ENCODE measurements at places on chromosomes 11 and 22.

DNA sequence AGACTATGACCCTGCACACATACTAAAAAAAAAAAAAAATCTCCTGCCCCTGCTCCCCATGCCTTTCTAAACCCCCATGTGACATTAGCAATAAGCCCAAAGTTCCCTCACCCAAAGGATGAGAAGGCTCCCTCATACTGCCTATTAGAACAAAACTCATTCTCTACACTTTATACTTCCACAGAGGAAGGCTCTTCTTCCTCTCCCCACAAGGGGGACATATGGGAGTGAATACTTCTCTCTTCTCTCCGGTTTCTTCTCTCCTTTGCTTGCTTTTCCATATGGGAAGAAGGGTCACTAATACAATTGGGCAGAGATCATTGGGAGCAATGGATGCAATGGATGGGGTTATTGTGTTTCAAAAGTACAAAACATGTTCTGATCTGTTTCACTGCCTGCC is 3.3 kb downstream of the OR52L1 start:
- DNase-seq = no peak

DNA sequence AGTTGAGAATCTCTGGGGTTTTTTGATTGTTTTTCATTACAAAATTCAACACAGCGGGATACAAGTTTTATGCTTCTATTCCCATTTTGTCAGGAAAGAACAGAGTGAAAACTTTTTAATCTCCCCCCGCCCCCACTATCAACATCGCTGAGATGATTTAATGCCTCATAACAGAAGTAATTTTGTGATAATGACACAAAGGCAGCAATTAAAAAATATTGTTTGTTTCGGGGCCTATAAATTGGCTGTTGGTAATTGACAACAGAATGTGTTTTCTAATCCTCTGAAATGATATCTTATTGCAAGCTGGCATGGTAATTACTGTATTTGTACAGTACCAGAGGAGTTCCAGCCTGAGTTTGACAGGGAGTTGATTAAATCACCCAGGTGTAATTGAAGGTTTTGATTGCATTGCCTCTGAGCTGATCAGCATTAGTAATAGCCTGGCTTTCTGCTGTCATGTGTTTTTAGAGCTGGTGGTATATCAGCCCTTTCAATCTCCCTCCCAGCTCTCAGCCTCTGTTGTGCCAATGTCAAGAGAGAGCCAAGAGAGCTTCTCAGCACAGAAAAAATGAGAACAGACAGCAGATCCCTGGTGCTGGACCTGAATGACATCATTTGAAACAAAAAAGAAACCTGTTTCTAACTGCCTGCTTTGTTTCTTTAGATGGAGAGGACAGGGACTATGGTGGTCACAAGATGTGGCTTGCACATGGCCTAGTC is 265.1 kb downstream of the FAM76B start:
- DNase-seq = no peak

- DNase-seq = no peak
Measured at GRCh38 chr22:24409707-24410106, 17.7 kb upstream of the ADORA2A start.

- no peak for DNase-seq
Measured at GRCh38 chr11:14117632-14118031, 155.1 kb downstream of the SPON1 start.

- no peak for DNase-seq
Measured at GRCh38 chr22:31090217-31091085, 9.3 kb downstream of the SMTN start.

GRCh38 chr22:46042786-46043185 is 65.8 kb upstream of the WNT7B start:
- no peak for DNase-seq

DNA sequence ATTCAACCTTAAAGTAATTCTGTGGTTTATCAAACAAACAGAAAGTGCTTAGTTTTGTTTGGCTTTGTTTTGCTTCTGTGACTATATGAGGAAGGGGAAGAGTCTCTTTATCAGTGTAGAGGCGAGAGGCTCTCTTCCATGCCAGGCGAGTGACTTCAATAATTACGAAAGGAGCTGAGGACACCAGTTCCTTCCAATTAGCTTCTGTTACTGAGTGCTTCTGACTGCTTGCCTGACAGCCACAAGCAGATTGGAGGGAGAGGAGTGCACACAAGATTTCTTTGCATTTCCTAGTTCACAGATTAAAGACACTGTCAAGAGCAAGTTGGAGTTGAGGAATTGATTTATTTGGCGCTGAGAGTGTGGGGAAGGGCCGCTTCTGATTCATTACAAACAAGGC is 1484.5 kb upstream of the TENM4 start:
- DNase-seq = no peak

GRCh38 chr11:119482521-119483011 is 59.6 kb upstream of the THY1 start:
- no peak for DNase-seq

- no peak for DNase-seq
Measured at GRCh38 chr11:82996966-82997606, 74.6 kb downstream of the RAB30 start.

GRCh38 chr11:67584205-67584880 is 731 bp downstream of the GSTP1 start:
- DNase-seq = no peak
